ENCODE measurements at places on chromosomes 2 and 18.
A peak's percentile ranks its signal among the peaks of the same experiment; 100 is the strongest.

- no peak for DNase-seq
These were observed 96.3 kb downstream of the NOL4 start for GRCh38 chr18:34128436-34128835.

DNA sequence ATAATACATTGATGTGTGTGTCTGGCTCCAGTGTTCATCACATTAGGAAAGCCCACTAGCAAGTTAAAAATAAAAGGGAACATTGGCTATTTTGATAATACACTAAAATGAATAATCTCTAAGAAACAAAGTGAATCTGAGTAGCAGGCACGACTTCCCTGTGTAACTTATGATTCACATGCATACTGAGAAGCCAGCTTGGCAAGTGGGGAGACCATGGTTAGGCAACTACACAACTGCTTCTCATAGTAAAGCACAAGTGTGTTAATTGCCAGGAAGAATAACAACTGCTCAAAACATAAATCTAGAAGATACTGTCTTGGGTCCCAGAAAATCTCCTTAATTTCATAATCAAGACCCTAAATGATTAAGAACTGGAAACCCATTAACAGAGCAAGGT, 4.0 kb downstream of the MYO5B start:
- DNase-seq, result no peak

DNA sequence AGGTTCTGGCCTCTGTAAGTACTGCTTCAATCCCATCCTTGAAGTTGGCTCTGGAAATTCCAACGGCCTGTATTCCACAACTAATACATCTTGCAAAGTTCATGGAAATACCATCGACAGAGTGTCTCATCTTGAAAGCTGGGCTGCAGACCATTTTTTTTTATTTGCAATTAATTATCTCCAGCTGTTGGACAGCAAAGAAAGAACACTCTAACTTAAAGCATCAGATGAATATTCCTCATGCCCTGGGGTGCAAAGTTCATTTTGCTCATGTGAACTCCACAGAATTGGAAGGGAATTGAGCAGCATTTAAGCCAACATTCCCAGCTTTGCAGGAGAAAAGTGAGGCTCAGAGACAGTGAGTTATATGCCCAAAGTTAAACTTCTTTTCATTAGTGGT, 96.5 kb upstream of the PIEZO2 start:
- DNase-seq, result no peak

DNA sequence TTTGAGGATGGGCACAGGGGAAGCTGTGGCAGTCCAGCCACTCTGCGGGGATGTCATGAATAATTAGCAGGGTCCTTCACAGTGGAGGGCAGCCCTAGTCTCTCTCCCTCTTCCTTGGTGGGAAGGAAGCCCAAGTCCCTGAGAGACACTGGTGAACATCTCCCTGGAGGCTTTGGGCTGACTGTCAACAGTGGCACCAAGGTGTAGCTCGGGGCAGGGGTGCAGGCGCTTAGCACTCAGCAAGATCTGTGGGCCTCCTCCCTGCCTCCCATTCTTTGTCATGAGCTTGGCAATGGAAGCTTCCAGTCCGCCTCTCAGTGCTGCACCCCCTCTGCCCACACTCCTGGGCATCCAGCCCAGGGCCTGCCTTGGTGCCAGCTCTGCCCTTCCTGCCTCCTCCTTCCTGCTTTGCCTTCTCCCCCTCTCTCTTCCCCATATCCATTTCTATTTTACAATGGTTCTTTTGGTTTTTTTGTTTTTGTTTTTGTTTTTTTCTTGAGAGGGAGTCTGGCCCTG, 59.4 kb downstream of the STEAP3 start:
- DNase-seq, result peak; percentile 79

Measured in sigmoid colon (tissue), 7 donors.